ENCODE measurements at places on chromosomes 6 and 20. TPM values are rescaled to one million over a fixed set of nuclear protein-coding genes. Genes with fewer than 3 reads are reported as not detected.

DNA sequence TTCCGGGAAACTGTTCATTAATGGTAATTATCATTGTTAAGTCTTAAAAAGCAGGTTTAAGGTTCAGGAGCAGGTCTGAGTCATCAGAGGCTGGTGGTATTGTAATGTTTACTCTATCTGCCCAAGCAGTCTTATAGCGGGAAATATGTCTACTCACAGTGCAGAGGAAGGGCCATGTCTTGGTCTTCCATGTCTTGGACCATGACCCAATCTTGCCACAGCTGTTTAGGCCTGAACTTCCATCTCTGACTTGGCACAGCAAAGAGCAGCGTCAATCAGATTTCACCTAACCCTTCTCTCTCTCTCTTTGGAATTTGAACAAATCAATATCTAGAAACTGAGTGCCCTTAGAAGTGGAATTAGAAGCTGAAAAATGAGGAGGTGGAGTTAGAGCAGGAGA is 25.8 kb downstream of the SLC2A12 start:
- no peak overlapping the region for H3K27ac ChIP-seq
- no peaks in the 10 kb centered on the region for H3K27me3 ChIP-seq
- H3K36me3 ChIP-seq, result no peaks in the 10 kb centered on the region
- H3K4me1 ChIP-seq, result no peaks in the 10 kb centered on the region

DNA sequence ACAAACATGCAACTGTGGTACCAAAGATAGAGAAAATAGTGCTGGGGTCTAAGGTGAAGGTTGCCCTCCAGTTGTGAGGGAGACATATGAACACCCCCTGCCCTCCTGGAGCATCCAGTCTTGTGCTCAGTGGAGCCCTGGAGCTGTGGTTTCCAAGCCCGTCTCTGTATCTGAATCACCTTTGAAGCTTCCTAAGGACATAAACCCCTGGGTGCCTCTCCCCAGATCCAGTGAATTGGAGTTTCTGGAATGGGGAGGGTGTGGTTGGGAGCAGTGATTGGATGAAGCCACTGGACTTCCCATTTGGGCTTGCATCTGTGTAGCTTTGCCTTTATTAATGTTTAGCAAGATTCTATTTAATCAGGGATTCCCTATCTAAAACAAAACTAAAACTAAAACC is 22.4 kb upstream of the E2F3 start:
- H3K27ac ChIP-seq, result no peak overlapping the region
- no peaks in the 10 kb centered on the region for H3K27me3 ChIP-seq
- no peak overlapping the region for H3K4me3 ChIP-seq
- no peak for DNase-seq
- H3K36me3 ChIP-seq, result no peaks in the 10 kb centered on the region

GRCh38 chr20:57818418-57819181 is 108.8 kb upstream of the PMEPA1 start:
- H3K4me1 ChIP-seq, result no peaks in the 10 kb centered on the region
- H3K27me3 ChIP-seq, result peaks cover 5% of the 10 kb centered on the region

- no peaks in the 10 kb centered on the region for H3K36me3 ChIP-seq
- no peaks in the 10 kb centered on the region for H3K4me1 ChIP-seq
- no peak for DNase-seq
- no peak overlapping the region for H3K27ac ChIP-seq
- H3K27me3 ChIP-seq, result no peaks in the 10 kb centered on the region
- no peak overlapping the region for H3K4me3 ChIP-seq
Measured at GRCh38 chr20:44361021-44361420, 5.5 kb downstream of the HNF4A start.

DNA sequence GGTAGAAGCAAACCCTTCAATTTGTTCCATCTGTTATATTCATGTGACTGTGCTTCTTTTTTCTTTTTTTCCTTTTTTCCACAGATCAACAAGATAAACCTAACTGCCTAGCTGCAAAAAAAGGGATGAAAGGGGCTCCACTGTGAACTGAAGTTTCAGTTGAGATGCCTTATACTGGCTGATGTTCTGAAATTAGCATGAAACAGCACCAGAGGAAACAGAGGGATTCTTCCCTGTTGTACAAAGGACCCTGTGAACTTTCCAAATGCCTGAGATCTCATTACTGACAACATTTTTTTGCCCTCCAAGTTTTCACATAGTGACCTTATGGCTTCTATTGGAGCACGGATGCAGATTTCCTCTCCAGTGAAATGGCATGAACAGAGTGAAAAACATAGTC is 302.7 kb upstream of the TFAP2D start:
- no peak overlapping the region for H3K4me3 ChIP-seq
- H3K27ac ChIP-seq, result no peak overlapping the region
- DNase-seq, result no peak

The PHACTR3 gene
- total RNA-seq, result 0.86 TPM

DNA sequence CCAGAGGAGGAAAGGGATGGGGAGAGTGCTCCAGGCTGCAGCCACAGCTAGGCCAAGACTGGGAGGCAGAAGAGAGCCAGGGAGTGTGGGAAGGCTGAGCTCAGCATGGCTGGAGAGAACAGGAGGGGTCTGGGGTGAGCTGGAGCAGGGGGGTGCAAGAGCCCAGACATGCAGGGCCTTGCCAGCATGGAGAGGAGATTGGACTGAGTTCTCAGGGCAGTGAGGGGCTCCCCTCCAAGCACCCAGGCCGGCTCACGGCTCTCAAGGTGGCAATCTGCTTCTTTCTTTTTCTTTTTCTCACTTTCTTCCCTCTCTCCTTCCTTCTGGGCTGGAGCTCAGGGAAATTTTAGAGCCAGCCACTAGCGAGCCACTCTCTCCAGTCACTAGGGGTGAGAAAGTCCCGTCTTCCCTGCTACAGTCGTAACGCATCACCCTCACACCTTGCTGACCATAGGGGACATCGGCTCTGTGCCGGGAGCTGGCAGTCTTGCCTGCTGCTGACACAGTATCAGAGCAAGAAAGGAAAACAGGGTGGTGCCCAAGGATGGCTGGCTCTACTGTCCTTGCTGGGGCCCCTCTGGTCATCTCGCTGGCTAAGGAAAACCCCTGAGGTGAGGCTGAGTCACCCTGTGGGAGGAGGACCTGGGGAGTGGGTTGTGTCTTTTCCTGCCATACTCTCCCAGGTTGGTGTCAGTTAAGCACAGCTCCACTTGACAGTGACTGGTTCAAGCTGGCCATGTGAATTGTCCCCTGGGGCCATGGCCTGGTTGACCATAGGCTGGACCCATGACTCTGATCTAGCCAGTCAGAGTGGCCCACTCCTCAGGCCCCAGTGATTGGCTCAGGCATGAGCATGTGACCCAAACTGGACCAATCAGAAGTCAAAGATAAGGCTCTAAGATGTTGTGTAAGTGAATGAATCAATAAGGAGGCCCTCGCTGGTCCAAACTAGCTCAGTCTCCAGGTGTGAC is 135.1 kb upstream of the PMEPA1 start:
- no peak overlapping the region for H3K27ac ChIP-seq
- H3K4me1 ChIP-seq, result no peaks in the 10 kb centered on the region
- H3K4me3 ChIP-seq, result no peak overlapping the region
- DNase-seq, result peak; percentile 50
- no peaks in the 10 kb centered on the region for H3K27me3 ChIP-seq

The TCF15 gene
- 4.9 TPM for total RNA-seq

- H3K27me3 ChIP-seq, result no peaks in the 10 kb centered on the region
- no peak for DNase-seq
- H3K27ac ChIP-seq, result no peak overlapping the region
- H3K36me3 ChIP-seq, result no peaks in the 10 kb centered on the region
- no peaks in the 10 kb centered on the region for H3K4me1 ChIP-seq
Measured at GRCh38 chr6:106830930-106831329, 143.6 kb downstream of the CD24 start.
